Muscle of back (tissue), 13 donors: ENCODE measurements at places on chromosomes 7 and 10. TPM values are rescaled to one million over a fixed set of nuclear protein-coding genes. Genes with fewer than 3 reads are reported as not detected.

RBM17 gene
- 126 TPM for polyA plus RNA-seq

DGKI gene
- polyA plus RNA-seq, result 1.5 TPM

SFRP4 gene
- 39.1 TPM for polyA plus RNA-seq

NUTM2E gene
- not detected for polyA plus RNA-seq

ADCY1 gene
- polyA plus RNA-seq, result 13.9 TPM

PRTFDC1 gene
- polyA plus RNA-seq, result 16.0 TPM

GPR37 gene
- 34.8 TPM for polyA plus RNA-seq

WDFY4 gene
- polyA plus RNA-seq, result 3.7 TPM

BLNK gene
- polyA plus RNA-seq, result 2.2 TPM

MINPP1 gene
- 18.8 TPM for polyA plus RNA-seq

CDC14C gene
- polyA plus RNA-seq, result not detected

SPDYE1 gene
- 0.20 TPM for polyA plus RNA-seq

PDZD7 gene
- 0.82 TPM for polyA plus RNA-seq

TCAF2 gene
- 14.5 TPM for polyA plus RNA-seq

CLDN3 gene
- polyA plus RNA-seq, result not detected

ANKRD7 gene
- not detected for polyA plus RNA-seq

PIK3CG gene
- polyA plus RNA-seq, result 3.4 TPM

TES gene
- 24.5 TPM for polyA plus RNA-seq

SLC18A2 gene
- 0.36 TPM for polyA plus RNA-seq

OAT gene
- 91.8 TPM for polyA plus RNA-seq

ECHS1 gene
- 121 TPM for polyA plus RNA-seq

RPA3 gene
- 24.5 TPM for polyA plus RNA-seq

C10orf95 gene
- not detected for polyA plus RNA-seq

ASNS gene
- 9.8 TPM for polyA plus RNA-seq

SUN3 gene
- polyA plus RNA-seq, result not detected

GIMAP8 gene
- 6.5 TPM for polyA plus RNA-seq

PNLIPRP2 gene
- polyA plus RNA-seq, result not detected

ADAM12 gene
- polyA plus RNA-seq, result 18.5 TPM

FOXP2 gene
- 10.3 TPM for polyA plus RNA-seq

IL6 gene
- not detected for polyA plus RNA-seq

ANK3 gene
- 86.7 TPM for polyA plus RNA-seq

GNAI1 gene
- polyA plus RNA-seq, result 45.5 TPM

NUTM2A gene
- 1.9 TPM for polyA plus RNA-seq

MYH16 gene
- polyA plus RNA-seq, result 0.21 TPM

JAKMIP3 gene
- polyA plus RNA-seq, result 0.39 TPM

TMEM196 gene
- 0.21 TPM for polyA plus RNA-seq

PRKCQ gene
- polyA plus RNA-seq, result 15.2 TPM

FZD1 gene
- 26.1 TPM for polyA plus RNA-seq

GIMAP7 gene
- 9.7 TPM for polyA plus RNA-seq

TMEM184A gene
- polyA plus RNA-seq, result 1.0 TPM

CARD11 gene
- 0.29 TPM for polyA plus RNA-seq

LCOR gene
- polyA plus RNA-seq, result 10.5 TPM

ZNF425 gene
- polyA plus RNA-seq, result 2.9 TPM

MMP21 gene
- polyA plus RNA-seq, result 0.16 TPM

TMEM176B gene
- 14.8 TPM for polyA plus RNA-seq

PIP gene
- not detected for polyA plus RNA-seq

SPDYE9 gene
- polyA plus RNA-seq, result 0.11 TPM

CYP2W1 gene
- 0.33 TPM for polyA plus RNA-seq

CTNNA3 gene
- polyA plus RNA-seq, result 5.7 TPM

GNGT1 gene
- not detected for polyA plus RNA-seq
